HS-27A (cell line): ENCODE measurements at places on chromosomes 2 and 18.
A peak's percentile ranks its signal among the peaks of the same experiment; 100 is the strongest.

GRCh38 chr18:24053211-24053610 lies 38.7 kb downstream of the TTC39C start:
- DNase-seq = no peak

DNA sequence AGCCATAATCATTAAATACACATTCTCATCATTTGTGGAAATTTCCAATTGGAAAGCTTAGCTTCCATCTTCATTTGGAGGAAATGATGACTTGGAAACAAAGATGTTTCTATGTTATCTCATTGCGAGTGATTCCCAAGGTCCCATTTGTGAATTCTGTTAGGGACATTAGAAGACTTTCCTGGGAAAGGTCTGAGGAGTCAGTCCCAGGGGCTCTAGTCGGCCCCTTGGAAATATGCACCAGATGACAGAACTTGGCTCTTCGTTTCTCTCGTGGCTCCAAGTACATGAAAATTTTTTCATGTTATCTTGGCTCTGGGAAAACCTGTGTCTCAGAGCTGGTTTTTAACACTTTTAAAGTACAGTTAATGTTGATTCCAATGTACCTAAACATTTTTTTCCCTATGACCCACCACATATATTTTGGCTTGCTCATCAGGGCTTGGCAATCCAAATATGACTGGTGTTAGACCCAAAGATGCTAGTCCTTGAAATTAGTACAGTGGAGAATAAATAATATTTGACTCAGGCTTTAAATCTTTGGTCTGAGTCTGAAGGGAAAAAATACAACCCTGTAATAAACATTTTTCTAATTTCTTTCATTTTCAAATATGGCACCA lies 15.4 kb upstream of the CAVIN2 start:
- no peak for DNase-seq

GRCh38 chr2:164287056-164287455 lies 334.2 kb downstream of the GRB14 start:
- no peak for DNase-seq

DNA sequence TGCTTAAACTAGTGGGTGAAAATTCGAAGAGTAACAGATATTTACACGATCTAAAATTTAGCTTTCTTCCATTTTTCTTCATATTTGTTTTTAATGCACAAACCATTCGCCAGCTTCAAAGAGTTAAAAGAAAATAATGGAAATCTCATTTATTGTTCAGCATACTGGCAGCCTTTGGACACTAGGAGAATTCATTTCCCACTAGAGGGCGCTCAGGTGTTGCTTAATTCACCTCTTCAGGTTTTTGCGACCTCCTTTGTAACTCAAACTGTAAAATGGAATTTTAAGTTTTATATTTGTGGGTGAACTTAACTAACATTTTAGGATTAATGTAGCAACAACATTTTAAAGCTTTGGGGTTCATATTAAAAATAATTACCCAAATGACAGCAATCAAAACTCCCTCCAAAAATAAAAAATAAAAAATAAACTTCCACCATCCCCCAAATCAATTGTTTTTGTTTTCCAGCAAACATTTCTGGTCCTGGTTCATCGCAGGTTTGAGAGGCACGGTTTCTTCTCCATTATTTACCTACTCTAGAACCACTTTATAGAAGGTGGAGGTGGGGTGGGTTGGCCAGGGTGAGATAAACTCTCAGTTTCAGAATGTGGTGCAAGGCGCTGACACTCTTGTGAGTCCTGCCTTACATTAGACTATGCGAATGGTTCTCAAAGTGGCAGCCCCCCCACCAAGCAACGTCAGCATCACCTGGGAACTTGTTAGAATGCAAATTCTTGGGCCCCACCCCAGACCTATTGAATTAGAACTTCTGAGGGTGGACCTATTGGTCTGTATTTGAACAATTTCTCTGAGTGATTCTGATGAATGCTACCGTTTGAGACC lies 24.7 kb upstream of the PNPT1 start:
- DNase-seq = peak; percentile 36

- DNase-seq = no peak
Observed at GRCh38 chr2:137886083-137886831, 78.0 kb upstream of the HNMT start.

DNA sequence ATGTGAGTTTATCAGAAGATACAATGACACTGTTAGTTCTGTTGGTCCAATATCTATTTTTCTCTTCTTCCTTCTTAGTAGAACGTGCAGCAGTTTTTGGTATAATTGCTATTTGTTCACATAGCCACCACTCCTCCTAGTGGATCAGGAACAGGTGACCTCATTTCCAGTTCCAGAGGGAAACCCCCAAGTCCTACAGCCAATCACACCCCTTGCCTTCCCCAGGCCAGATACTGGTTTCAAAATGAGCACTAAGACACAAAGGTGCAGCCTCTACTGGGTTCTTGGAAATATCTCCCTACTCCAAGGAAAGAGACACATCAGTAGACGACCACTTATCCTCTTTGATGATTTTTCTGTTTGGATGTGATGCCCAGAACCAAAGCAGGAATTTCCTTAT lies 103.2 kb downstream of the TCF4 start:
- DNase-seq = no peak

DNA sequence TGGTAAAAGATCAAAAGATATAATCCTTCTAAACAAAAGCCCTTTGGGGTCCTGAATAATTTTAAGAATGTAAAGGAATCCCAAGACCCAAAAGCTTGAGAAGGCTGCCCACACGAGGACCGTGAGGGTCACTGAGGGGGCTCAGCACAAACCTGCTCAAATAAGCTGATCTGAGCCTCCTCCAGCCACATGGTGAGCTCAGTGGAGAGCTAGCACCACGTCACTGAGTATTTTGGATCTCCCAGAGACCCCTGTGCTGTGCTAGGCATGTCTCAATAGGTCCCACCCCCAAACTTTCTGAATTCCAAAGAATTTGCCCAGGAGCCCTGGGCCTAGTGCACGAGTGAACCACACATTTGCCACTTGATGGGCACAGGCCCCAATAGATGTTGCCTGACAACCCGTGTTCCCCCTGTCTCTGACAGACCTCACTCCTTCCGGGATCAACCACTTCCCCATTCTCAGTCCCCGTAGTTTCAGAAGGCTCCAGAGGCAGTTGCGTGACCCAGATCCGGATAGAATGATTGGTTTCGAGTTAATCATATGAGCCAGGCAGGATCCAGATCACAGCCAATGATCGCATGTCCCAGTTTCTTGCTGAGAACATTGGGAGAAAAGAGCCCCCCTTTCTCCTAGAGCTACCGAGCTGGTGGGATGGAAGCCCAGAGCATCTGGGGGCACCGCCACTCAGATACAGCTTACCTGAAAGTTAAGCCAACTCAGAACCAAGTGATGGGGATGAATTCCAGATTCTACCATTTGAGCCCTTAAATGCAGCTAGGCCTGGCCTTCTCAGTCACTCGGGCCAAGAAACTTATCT lies 203.8 kb downstream of the TNS1 start:
- DNase-seq = no peak

DNA sequence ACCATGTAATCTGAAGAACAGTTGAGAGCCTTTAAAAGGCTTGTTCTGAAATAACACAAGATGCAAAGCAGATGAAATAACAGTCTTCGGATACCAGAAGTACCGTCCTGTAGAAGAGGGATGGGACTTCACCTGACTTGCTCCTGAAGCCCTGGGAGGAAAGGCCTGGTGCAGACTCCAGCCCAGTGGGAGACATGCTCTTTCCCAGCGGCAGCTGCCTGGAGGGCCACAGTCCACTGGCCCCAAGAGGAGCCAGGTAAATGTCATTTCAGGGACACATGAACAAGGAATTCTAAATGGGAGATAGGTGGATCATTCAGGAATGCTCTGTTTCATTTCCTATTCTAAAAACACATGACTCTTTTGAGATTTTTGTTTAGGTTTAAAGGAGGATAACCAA lies 22.6 kb upstream of the CHN1 start:
- no peak for DNase-seq

DNA sequence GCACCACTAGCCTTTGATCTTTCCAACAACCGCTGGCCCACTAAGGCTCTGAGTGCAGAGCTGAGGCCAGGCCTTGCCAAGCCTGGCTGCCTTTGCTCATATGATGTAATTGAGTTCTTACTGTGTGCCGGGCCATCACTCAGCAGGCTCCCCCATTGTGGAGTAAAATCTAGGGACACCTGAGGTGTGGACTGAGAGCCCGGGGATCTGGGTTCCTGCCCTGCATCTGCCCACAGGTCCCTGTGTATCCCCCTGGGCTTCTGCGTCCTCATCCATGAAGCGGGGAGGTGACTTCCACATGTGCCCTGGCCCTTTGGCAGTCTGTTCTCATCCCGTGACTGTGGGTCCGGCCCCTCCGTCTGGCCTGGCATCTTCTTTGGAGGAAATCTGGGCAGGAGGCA lies 33.8 kb downstream of the GREB1 start:
- no peak for DNase-seq

DNA sequence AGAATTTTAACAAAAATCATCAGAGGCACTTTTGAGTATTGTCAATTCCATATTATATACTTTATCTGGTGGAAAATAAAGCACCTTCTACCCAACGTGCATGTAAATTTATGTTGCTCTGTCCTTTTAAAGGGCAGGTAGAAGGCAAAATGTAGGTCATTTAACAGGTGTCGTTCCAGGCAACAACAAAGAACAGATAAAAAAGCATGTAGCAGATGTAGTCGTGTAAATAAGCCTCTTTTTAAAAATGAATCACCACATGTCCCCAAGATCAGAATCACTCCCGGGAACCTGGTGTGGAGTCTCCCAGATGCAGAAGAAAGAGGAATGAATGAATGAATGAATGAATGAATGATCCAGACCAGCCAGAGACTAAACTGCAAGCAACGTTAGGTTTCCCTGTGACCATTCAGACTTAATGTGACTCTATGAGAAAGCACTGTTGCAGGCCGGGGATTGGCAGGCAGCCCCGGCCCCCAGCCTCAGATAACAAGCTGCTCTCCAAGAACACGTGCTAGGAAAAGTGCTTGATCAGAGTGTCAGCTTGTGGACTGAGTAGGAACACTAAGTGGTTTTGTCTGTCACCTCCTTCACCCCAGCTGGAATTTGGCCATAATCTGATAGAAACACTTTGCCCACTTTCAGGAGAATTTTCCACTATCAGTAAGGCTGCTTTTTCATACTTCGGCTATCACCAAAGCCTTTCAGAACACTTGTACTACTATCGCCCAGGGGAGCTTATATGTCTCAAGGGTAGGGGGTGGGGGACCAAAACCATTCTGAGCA lies 100.6 kb downstream of the CDK15 start:
- DNase-seq = no peak

DNA sequence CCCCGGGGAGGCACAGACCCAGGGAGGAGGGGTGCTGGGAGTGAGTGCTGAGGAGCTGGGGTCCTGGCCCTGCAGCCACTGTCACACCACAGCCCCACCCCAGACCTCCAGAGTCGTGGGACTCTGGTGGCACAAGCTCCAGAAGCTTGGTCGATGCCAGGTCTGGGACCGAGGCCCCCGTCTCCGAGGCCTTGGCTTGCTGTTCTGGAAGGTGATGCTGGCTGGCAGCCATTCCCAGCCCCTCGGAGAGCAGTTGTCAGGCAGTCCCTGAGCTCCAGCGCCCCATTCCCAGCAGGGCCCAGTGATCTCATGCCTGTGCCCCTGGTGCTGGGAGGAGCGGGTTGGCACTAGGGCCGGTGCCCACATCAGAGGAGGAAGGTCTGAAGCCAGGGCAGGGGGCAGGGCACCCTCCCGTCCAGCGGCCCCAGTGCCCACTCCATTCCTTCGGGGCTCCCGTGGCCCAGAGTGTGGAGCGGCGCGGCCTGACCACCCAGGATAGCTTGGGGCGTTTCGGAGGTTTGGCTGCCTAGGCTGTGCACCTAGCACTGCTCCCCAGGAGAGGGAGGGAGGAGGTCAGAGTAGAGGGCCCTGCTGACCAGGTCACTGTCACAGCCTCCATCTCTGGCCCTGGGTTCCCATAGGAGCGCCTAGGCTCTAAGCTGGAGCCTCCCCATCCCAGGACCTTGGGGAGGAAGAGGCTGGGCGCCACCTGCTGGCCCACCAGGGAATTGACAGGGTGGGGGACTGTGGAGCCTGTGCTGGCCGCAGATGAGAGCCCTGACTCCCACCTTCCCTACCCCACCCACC lies 16.8 kb upstream of the ALPI start:
- no peak for DNase-seq
